Thyroid gland (tissue), 4 donors: ENCODE measurements at places on chromosomes 5 and 9.

DNA sequence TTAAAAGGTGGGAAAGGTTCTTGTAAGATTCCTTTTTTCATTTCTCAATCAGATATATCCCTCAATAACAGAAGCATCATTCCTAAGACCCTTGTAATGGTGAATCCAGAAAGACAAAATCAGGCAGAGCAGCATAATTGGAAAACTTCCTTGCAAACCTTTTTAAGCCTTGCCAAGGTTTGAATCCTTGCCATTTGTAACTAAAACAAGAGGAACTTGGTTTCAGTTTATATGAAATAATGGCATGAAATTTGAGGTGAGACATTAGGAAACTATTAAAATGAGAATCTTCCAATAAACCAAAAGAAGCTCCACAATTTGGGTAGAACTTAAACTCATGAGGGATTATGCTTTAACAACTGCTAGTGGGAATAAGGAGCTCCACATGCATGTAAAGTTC lies 384.7 kb upstream of the SMC2 start:
- DNase-seq: no peak

GRCh38 chr5:154514331-154514730 lies 36.3 kb upstream of the HAND1 start:
- no peak for DNase-seq

DNA sequence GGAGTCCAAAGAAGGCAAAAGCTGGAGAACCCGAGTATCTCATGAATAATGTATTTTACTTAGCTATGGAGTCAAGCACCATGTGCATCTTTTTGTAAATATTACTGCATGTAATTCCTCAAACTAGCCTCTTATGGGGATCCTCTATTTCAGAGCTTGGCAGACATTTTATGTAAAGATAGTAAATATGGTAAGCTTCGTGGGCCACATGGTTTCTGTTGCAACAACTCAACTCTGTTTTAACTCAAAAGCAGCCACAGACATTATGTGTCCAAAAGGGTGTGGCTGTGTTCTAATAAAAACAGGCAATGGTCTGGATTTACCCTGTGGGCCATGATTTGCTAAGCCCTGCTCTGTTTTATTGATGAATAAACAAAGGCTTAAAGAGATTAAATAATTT lies 17.3 kb downstream of the DAPK1 start:
- DNase-seq: no peak

DNA sequence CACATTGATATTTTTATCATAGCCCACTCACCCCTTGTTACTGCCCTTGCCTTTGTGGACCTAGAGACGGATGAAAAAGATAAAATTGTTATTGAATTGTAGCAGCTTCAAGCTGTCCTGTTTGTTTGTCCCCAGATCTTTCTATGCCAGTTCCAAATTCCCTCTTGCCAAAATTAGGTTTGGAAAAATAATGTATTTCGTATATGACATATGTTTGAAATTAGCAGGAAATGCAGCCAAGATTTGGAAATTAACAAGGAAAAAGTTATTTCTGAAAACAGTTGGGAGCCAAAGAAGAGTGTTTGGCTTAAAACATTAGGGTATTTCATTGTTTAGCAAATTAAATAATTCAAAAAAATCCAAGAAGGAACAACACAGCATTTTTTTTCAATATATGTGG lies 33.5 kb downstream of the SPATA31D1 start:
- DNase-seq: no peak

DNA sequence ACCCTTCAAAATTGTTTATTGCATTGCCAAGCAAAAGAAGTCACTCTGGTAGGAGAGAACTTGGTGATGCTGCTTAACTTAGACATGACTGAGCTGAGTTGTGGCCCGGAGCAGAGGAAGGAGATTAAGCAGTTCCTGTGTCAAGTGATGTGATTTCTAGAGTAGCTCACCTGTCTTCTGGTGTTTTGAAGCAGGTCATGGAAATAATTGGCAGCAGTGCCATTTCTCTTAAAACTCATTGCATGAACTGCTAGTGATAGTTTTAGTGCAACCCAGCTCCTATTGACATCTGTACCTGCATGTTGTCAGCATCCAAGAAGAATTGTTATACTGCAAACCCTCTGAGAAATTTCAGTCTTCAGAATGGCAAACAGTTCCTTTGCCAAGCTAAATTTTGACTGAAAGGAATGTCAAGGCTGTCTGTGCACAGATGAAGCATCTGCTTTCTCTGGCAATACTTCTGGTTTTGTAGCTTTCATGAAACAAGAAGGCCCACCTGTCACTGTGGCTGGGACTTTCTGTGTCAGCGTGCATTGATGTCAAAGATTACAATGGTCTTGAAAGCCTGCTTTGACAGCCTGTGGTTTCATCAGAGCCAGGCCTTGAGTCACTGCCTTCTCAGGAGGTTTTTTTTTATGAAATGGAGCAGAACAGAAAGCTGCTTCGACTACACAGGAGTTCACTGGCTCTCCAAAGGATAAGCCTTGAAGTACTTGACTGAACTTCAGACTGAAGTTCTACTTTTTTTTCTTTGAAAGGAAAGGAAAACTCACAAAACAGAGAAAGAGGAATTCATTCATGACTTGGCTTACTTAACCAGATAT lies 90.6 kb downstream of the RALGPS1 start:
- peak; percentile 76 for DNase-seq

DNA sequence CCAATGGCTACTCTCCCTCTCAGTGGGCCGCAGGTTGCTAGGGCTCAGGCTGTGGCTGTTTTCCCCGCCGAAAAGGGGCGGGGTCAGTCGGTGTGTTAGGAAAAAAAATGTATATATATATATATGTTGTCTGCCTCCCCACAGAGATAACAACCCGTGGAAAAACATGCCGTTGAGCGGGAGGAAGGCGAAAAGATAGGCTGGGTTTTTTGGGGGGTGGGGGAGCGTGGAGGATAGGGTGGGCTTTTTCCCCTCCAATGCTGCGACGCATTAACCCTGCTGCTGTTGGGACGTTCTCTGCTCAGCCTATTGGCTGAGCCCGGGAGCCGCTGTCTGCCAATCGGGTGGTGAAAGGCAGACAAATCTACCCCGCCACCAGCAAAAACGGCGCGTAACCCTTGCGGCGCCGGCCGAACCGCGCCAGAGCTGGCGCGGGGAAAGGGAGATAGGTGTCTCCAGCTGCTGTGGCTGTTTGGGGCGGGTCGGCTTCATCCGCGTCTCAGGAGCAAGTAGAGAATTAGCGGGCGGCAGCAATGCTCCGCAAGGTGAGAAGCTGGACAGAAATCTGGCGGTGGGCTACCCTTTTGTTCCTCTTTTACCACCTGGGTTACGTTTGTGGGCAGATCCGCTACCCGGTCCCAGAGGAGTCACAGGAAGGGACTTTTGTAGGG lies at the start of gene PCDHGC4:
PCDHGC4 (plus strand) TSS at position 390 of the 671 bp plus-strand sequence; CDS start at position 534, 144 bp downstream.
- DNase-seq: no peak

DNA sequence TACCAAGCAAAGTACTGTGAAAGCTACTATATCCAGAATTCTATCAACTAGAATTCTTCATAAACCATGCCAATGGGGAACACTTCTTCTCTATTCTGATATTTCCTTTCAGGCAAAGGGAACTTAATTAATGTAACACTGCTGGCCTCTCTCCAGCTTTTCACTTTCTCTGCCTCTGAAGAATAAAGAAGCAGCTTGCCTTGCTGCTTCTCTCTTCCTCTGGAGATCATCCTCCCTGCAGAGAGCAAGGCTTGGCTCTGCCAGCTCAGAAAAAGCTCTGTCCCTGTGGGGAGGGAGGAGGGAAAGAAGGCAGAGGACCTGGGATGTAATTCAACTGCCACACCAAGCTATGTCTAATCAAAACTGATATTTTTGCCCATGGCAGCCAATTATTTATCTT lies 6.5 kb downstream of the CTNND2 start:
- no peak for DNase-seq

DNA sequence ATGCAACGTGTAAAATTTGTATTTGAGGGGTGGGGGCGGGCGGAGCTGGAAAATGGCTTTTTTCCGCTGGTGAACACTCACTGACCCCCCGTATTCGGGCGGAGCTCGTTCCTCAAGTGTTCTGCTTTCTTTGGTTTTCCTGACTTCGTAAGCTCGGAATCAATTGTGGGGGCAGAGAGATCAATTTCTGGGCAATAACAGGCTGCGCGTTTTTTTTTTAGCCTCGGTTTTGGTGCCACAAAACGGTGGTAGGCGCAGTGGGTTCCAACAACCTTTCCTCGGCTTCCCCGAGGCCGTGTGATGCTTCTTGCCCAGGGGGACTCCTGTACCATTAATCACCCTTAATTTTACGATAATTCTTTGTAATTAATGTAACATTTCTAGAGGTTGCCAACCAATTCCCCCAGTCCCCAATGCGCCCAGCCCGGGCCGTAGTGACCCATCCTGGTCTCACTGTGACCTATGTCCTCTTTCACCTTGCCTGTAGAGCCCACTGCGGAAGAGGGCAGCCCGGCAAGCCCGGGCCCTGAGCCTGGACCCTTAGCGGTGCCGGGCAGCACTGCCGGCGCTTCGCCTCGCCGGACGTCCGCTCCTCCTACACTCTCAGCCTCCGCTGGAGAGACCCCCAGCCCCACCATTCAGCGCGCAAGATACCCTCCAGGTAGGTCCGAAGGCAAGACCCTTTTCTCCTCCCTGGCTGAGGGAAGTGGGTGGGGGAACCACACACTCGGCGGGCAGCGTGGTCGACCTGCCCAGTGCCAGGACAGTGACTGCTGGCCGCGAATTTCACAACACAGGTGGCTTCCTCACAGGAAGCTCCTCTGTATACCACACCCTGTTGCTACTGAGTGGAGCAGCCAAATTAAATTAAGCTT lies 3.7 kb downstream of the NR4A3 start:
- DNase-seq: no peak

GRCh38 chr9:112006361-112007020 lies 109.9 kb downstream of the UGCG start:
- no peak for DNase-seq

- DNase-seq: no peak
These were observed 178.5 kb downstream of the ADAMTS12 start for GRCh38 chr5:33713136-33713765.

GRCh38 chr5:137361280-137361679 lies 137.8 kb downstream of the SPOCK1 start:
- DNase-seq: no peak

DNA sequence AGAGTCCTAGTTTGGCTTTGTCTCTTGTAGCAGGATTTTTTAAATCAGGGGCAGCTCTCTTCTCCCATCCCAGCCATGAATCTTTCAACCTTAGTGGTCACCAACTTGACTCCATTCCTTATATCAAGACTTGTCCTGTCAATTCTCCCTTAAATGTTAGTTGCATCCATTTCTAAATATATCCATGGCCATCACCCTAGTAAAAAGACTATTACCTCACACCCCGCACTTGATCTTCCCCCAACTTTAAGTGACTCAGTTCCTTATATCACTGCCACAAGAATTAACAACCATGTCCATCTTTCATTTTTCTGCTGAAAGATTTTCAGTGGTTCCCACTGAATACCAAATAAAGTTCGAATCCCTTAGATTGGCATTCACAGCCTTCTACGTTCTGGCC lies 67.0 kb downstream of the STX17 start:
- no peak for DNase-seq

- DNase-seq: no peak
These were observed 27.5 kb downstream of the ASS1 start for GRCh38 chr9:130472184-130472705.

DNA sequence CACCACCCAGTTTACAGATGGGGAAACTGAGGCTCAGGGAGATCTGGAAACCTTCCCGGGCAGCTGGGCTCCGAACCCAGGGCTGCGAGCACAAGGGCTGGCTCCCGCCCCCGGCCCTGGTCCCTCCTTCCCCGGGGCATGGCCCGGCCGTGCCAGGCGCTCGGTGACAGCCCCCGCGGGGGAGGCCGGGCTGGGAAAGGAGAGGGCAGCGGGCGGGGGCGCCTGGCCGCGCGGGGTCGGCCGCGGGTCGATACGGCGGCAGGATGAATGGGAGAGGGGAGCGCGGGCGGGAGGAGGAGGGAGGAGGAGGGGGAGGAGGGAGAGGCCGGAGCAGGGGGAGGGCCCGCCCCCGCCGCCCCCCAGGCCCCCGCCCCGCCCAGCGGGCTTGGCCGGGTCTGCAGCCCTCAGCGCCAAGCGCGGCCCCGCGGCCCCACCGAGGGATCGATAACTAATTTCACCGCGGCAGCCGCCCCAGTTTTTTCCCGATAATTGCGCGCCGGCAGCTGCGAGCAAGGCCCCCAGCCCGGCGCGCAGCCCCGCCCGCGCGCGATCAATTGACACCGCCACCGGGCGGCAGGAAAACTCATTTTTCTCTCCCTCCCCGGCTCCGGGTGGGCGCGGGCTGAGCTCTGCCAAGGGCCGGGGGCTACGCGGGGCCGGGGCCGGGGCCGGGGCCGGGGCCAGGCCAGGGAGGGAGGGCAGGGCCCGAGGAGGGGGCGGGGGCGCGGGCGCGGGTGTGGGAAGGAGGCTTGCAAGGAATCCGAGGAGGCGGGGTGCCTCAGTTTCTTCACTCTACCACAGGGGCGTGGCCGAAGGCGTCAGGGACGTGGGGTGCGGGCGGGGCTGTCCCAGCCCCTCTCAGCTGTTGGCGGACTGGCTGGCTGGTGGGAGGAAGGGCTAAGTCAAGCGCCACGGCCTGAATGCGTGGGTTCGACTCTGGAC lies 52.1 kb downstream of the C9orf50 start:
- DNase-seq: peak; percentile 48

DNA sequence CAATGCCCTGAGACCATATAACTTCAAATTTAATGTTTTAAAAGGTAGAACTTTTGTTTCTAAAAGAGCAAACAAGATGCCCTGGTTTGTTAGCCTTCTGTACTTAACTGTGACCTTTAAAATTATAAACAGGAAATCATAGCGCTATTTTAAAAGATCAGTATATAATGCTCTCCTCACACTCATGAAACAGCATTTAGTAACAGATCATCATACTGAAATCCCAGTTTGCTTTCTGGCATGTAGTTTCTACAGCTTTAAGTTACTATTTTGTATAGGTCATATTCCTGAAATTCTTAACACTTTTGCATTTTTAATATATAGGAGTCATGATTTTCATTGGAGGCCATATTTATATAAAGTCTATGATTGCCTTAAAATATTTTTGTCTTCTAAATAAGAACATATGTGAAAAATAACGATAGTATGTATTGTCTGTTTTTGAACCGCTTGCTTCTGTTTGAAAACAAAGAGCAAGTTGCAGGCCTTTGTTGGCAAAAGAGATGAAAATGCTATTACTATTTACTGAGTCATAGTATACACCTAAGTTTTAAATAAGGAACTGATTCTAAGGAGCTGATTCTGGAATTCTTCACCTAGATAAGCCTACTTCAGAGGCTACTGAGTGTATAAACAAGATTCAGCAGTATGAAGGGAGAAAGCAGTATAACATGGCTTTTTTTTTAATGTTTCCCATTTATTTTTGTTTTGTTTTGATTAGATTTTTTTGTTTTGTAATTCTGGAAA lies 20.5 kb downstream of the SRFBP1 start:
- DNase-seq: no peak

DNA sequence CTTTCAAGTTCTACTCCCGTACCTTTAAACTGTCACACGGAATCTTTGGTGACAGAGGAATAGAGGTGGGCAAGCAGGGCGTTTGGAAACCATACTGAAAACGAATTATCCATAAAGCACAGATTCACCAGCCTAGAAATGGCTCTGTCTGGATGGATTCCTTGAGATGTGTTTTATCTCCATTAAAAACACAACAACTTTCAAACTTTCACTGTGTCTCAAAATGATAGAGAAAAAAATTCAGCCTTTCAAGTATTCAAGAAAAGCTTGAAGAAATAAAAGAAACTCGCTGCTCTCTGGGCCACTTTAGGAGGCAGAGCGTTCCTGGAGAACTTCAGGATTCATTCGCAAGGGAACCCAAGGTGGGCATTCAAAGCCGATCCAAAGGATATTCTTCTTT lies 589 bp upstream of the THBS4 start:
- no peak for DNase-seq

- DNase-seq: no peak
These were observed 134.6 kb downstream of the EDIL3 start for GRCh38 chr5:84249918-84250630.

GRCh38 chr9:23543419-23543818 lies 282.6 kb downstream of the ELAVL2 start:
- no peak for DNase-seq

GRCh38 chr9:86324308-86324707 lies 29.9 kb downstream of the TUT7 start:
- DNase-seq: no peak
